LNCaP clone FGC (cell line): ENCODE measurements at places on chromosomes 7 and 10.

GRCh38 chr7:46006723-46007122 lies 85.7 kb upstream of the IGFBP3 start:
- DNase-seq, result no peak

- DNase-seq, result no peak
Measured at GRCh38 chr7:121575194-121575765, 179.2 kb upstream of the FAM3C start.

DNA sequence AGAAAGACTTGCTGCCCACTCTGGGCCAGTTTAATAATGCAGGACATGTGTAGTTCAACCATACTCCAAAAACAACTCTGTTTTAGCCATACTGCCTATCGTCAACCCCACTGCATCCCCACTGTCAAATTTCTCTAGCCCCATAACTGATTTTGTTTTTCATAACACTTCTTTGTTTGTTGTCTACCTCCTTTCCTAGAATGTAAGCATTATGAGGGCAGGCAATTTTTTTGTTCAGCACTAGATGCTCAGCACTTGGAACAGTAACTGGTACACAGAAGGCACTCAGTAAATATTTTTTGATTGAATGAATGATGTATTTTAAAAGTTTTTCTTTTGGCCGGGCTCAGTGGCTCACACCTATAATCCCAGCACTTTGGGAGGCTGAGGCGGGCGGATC lies 183.8 kb upstream of the MKLN1 start:
- DNase-seq, result no peak

- DNase-seq, result no peak
Measured at GRCh38 chr10:119414081-119414611, 128.4 kb downstream of the RGS10 start.

DNA sequence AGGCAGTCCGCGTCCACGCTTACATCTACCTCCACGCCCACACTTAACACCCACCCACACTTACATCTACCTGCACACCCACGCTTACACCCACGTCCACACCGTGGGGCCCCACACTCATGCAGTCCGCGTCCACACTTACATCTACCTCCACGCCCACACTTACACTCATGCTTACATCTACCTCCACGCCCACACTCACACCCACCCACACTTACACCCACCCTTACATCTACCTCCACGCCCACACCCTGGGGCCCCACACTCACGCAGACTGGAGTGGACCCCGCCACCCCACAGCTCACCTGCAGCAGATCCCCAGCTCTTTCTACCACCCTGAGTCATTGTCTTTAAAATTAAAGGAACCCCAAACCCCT lies 32.4 kb upstream of the PWWP2B start:
- DNase-seq, result no peak

GRCh38 chr7:44257618-44258422 lies 57.0 kb downstream of the YKT6 start:
- no peak for DNase-seq

- DNase-seq, result no peak
Measured at GRCh38 chr7:15685358-15686294, 857 bp downstream of the MEOX2 start.

DNA sequence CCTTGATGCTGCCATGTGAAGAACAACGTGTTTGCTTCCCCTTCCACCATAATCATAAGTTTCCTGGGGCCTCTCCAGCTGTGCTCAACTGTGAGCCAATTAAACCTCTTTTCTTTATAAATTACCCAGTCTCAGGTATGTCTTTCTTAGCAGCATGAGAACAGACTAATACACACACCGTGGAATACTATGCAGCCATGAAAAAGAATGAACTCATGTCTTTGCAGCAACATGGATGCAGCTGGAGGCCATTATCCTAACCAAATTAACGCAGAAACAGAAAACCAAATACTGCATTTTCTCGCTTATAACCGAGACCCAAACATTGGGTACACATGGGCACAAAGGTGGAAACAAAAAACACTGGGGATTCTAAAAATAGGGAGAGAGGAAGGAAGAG lies 286.7 kb upstream of the MINDY3 start:
- DNase-seq, result no peak

- no peak for DNase-seq
Measured at GRCh38 chr10:118054383-118054782, 7.6 kb upstream of the RAB11FIP2 start.

DNA sequence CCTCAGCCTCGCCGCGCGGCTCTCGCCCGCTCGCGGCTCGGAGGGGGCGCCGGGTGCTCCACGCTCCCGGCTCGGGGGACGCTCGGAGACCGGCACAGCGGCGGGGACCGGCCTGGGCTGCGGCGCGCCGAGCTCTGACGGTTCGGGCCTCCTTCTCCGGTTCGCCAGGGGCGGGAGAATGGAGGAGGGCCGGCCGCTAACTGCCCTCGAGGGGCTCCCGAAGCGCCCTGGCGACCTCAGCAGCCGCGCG lies 232 bp upstream of the GRID1 start:
- no peak for DNase-seq

DNA sequence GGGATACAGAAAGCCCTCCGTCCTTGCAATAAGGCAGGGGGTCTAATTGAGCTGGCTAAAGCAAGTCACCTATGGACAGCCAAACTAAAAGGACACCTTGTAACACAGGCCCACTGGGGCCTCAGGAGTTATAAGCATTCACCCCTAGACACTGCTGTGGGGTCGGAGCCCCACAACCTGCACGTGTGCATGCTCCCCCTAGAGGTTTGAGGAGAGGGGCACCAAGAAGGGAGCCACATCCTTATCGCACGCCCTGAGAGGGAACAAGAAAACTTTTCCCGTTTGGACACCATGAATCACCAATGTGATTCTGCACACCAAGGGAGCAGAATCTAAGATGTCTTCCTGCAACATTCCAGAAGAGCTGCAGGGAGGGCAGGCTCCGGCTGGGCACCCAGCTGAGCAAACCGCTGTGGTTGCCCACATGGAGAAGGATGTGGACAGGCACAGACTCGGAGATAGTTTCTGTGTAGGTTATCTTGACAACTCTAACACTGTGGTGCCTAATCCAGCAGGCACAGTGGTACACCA lies 17.7 kb upstream of the TARP start:
- no peak for DNase-seq

GRCh38 chr10:128149267-128150014 lies 23.2 kb upstream of the MKI67 start:
- DNase-seq, result no peak

GRCh38 chr7:134785842-134786241 lies 6.4 kb downstream of the CALD1 start:
- DNase-seq, result no peak

GRCh38 chr7:158758586-158759244 lies 54.1 kb upstream of the NCAPG2 start:
- no peak for DNase-seq

GRCh38 chr10:17512341-17513001 lies 58.1 kb upstream of the ST8SIA6 start:
- peak; percentile 48 for DNase-seq

GRCh38 chr7:127893547-127893946 lies 137.7 kb downstream of the LRRC4 start:
- DNase-seq, result no peak

- DNase-seq, result no peak
Measured at GRCh38 chr10:79073784-79074432, 5.1 kb downstream of the ZMIZ1 start.

DNA sequence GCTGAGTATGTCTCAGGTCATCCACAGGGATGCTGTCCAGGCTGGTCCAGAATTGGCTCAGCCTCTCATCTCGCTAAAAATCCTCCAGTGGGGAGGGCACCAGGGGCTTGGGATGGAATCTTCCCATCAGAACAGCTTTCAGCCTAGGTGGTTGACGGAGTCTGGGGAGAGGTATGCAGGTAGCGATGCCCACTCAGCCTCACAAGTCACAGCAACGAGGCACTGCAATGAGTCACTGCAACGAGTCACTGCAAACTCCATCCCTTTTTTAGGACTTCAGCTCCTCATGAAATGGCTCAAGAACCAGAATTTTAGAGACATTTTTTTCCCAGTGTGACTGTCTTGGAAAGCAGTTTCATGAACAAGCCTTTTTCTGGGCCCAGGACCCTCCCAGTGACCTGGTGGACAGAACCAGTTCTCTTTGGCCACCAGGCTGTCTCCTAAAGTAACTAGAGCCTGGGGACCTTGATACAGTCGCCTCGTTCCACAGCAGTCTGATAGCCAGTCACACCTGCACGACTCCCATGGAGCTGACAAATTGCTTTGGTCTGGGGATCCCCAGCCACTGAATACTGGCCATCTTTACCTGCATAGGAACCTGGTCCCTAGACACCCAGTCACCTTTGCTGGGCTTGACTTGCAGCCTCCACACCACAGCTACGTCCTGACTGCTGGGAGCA lies 41.3 kb upstream of the PPP2R2D start:
- no peak for DNase-seq

GRCh38 chr10:65751218-65751617 lies 1174.6 kb upstream of the LRRTM3 start:
- DNase-seq, result no peak

DNA sequence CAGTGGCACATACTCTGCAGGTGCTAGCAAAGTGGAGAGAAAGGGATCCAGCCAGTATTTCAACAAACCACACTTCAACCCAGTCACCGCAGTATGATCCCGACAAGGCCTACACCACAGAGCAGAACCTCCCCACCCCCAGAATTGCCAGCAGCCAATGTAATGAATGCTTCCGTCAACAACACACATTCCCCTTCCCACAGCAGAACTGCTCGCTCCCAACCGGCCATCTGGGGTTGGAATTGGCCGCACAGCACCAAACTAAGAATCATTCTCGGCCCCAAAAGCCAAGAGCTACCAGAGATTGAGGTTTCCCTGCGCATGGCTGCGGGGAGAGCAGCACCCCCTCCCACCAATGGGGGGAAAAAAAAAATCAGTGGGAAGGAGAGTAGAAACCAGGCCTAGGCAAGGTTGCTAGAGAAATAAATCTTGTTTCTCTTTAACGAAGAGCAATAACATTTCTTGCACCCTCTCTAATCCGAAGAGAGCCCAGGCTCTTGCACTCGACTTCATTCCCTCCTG lies 1.1 kb downstream of the WASL start:
- peak; percentile 69 for DNase-seq

DNA sequence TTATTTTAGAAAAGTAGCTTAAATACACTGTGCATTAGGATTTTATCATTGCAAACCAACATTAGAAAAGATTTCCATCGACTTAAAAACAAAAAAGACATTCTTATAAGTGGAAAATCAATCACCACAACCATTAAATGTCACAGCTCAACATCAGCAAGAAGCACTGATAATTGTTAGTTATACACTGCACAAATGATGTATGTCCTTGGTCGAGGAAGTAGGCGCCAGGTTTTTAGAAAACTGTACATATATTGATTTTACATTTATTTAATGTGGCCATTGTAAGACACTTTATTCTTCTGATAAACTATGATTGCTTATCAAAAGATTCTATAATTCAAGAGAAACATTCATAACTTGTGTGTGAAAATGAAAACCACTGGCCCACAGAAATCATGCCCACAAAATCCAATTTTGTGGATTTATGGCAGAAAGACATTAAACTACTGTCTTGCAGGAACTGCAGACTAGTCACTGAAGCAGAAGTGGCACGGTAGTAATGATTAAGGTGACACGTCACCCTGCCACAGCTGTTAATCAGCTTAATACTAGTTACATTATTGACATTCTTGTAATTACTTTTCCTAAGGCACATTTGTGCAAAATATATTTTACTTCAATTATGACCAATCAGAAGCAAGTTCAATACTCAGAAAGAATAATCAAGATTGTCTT lies 79.4 kb downstream of the VPS41 start:
- no peak for DNase-seq

- DNase-seq, result no peak
Measured at GRCh38 chr7:131222171-131222570, 105.5 kb upstream of the MKLN1 start.

DNA sequence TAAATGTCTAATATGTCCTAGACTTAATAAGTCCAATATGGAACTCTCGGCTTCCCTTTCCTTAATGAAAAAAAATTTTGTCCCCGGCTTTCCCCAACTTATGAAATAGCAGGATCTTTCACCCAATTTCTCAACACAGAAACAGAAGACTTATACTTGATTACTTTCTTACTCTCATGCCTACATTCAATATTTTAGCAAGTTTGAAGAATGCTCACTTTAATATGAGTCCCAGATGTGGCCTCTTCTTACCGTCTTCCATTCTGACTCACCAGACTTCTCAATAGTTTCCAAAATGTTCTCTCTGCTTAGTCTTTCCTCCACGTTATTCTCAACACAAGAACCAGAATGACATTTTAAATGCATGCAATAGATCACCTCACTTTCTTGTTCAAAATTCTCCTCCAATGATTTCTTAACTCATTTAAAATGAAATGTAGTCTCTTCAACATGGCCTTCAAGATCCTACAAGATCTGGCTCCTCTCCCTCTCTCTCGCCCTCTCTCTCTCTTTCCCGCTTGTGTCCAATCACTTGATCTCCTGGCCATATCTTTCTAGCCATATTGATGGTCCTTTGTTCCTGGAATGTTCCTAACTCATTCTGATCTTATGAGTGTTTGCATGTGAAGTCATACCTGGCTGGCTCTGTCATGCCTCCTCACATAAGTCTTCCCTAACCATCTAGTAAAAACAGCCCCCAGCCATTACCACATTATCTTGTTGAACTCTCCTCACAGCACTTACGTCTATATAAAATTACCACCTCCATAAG lies 119.7 kb upstream of the FAM3C start:
- no peak for DNase-seq

DNA sequence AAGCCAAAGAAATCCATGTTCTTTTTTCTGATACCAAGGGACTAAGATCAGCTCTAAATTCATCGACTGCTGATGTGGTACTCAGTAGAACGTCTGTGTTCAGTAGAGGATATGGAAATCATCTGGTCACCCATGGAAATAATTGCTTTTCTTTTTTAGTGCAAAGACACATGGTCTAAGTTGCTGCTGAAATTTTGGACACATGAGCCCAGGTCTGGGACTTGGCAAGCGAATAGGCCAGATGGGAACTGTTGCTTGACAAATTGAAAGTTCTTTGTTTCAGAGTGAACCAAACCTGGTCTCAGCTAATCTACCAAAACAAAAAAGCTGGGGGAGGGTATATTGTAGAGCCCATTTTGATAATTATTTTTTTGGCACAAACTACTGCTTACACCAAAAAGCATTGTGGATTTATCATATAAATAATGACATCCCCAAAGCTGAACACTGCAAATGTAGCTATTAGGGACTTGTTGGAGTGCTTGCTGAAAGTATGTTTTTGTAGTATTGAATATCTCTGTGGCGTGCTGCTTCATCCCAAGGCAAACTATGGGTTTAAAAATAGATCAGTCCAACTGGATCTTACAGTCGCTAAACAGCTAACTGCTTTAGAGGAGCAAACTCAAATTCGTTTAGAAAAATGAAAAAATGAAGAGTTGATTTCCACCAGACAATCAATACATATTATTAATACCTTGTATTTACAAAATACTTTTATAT lies 144.7 kb downstream of the TRIL start:
- no peak for DNase-seq

DNA sequence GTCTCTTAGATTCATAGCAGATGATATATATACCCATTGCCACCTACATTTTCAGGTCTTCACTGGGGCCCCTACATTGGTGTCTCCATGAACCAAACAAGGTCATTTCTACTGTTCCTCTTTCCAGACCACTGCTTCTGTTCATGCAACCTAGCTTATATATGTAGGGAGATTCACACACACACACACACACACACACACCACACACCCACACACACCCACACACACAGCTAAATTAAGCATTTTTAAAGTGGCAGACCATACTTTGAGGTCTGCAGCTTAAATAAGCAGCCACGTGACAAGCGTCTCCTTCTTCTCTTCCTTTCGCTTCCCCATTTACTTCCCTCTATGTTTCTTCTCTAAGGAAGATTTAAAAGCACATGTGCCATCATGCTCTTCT lies 70.0 kb upstream of the CC2D2B start:
- DNase-seq, result no peak
